ENCODE measurements at places on chromosomes 7 and 10.

- DNase-seq = no peak
Observed at GRCh38 chr10:1199345-1199673, 143.1 kb downstream of the WDR37 start.

- DNase-seq = no peak
Observed at GRCh38 chr10:79299397-79300241, 47.6 kb upstream of the PPIF start.

- no peak for DNase-seq
Observed at GRCh38 chr10:117175215-117175900, 21.9 kb upstream of the KCNK18 start.

GRCh38 chr10:11501600-11501999 lies 109.8 kb downstream of the USP6NL start:
- no peak for DNase-seq

DNA sequence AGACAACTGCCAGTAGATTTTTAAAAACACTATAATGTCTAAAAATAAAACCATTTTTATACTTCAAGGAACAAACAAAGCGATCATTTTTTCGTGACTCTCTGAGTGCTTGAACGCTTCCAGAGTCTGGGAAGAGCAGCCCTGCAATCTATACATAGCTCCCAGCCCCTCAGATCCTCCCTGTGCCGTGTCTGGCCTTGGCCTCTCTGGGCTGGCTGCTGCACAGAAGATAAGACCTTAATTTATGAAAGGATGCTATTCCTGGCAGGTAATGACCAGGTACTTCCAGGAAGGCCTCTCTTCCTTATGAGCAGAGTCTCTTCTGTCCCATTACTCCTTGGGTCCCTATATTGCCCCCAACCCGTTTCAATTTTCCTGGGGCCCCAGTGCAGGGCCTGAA lies 200.9 kb upstream of the AOAH start:
- DNase-seq = no peak

DNA sequence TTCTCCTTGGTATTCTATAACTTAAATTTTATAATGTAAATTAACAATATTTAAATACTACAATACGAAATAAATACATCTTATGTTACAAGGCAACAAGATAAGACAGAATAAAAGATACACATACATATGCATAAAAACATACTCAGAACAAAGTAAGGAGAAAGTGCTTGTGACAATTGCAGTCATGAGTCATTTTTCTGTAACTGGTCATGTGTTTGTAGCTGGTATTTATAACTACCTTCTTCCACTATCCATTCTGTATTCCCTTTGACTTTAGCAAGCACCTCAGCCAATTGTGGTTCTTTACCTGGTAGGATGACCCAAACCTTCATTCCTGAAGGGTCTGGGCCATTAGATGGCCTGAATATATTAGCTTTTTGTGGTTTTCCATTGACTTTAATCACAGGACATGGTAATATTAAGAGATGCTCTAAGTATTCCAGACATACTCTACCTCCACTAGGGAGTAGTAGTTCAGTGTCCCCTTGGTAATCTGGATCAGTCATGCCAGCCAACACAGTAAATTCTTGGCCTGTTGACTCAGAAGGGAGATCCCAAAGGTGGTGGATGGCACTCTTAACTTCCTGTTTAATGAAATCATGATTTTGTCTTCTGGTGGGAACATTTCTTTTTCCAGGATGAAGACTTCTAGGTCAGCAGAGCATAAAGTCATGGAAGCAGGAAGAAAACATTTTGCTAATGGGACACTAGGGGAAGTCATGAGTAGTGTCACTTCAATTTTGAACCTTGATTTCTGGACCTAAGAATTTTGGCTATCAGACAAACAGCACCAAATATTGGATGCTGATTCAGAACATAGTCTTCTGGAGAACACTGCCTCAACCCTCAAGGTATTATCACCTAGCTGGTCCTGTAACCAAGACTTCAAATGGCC lies 733.7 kb upstream of the IGFBP3 start:
- no peak for DNase-seq

DNA sequence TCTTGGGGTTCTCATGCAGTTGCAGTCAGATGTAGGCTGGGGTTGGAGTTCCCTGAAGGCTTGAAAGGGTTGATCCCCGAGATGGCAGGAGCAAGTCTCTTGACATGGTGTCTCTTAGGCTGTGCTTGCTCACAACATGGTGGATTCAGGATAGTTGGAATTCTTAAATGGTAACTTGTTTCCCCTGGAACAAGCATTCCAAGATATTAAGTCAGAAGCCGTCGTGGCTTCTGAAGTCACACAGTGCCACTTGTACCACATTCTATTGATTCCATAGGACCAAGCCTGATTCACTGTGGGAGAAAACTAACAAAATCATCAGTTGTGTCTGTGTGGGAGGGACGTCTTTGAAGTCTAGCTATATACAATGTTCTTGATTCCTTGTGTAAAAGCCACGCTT lies 3.5 kb upstream of the SLC35B4 start:
- DNase-seq = no peak

DNA sequence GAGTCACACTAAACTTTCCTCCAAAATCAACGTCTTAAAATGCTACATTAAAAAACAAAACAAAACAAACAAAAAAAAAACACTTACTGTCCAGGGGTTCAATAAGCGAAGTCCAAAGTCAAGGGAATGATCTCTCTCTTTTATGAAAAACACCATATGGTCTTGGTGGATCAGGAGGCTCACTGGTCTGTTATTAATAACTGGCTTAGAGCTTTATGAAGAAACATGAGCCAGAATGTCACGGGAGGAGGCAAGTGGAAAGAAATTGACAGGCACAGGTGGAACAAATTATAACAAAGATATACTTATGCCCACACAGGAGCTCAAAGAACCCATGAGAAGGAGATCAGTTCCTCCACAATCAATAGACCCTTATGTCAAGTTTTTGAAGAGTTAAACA lies at the start of gene MRLN:
TSS of gene MRLN (minus strand) at position 189 of the 400 bp plus-strand sequence.
- DNase-seq = no peak
